ENCODE measurements at places on chromosomes 6 and 20. TPM values are rescaled to one million over a fixed set of nuclear protein-coding genes. Genes with fewer than 3 reads are reported as not detected.

DNA sequence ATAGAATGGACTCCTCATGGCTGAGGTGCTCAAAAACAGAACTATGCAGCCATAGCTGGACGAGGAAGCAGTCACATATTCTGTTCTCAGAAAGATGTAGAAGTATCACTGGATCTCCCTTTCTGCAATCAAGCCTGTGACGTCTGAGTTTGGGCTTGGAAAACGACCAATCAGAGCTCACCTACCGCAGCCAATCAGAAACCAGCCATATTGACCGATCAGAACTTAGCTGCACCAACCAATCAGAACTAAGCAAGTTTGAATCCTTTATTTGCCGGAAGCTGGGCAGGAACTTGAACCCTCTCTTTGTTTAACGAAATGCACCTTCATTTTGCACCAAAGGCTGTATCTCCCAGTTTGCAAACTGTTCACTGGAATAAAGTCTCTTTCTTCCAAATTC, 21.8 kb upstream of the RAB23 start:
- no peak for DNase-seq
- H3K36me3 ChIP-seq = no peaks in the 10 kb centered on the region
- no peak overlapping the region for H3K27ac ChIP-seq
- H3K4me1 ChIP-seq = no peaks in the 10 kb centered on the region

DNA sequence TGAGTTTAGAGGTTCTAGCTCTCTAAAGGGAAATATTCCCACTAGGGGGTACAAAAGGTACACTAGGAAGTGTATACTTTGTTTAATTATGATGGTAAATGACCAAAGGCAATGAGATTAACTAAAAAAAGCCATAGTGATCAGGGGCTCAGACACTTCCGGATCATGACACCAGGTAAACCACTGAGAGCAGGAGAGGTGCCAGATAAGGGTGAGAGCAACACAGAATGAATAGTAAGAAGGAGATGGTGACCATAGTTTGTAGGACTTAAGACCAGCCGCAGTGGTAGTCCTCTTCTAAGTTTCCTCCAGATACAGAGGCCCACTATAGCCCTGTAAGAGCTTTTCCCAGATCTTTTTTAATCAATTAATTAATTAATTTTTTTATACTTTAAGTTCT, 40.8 kb downstream of the OR2J2 start:
- no peak for DNase-seq
- H3K27ac ChIP-seq = no peak overlapping the region
- H3K36me3 ChIP-seq = no peaks in the 10 kb centered on the region
- no peak overlapping the region for H3K4me3 ChIP-seq
- H3K4me1 ChIP-seq = no peaks in the 10 kb centered on the region
- peaks cover 7% of the 10 kb centered on the region for H3K27me3 ChIP-seq

- peak overlapping the region; percentile 5 for H3K27ac ChIP-seq
- DNase-seq = no peak
- H3K4me3 ChIP-seq = no peak overlapping the region
- H3K36me3 ChIP-seq = peaks cover 5% of the 10 kb centered on the region
Measured at GRCh38 chr20:25054096-25054820, 3.7 kb downstream of the ACSS1 start.

DNA sequence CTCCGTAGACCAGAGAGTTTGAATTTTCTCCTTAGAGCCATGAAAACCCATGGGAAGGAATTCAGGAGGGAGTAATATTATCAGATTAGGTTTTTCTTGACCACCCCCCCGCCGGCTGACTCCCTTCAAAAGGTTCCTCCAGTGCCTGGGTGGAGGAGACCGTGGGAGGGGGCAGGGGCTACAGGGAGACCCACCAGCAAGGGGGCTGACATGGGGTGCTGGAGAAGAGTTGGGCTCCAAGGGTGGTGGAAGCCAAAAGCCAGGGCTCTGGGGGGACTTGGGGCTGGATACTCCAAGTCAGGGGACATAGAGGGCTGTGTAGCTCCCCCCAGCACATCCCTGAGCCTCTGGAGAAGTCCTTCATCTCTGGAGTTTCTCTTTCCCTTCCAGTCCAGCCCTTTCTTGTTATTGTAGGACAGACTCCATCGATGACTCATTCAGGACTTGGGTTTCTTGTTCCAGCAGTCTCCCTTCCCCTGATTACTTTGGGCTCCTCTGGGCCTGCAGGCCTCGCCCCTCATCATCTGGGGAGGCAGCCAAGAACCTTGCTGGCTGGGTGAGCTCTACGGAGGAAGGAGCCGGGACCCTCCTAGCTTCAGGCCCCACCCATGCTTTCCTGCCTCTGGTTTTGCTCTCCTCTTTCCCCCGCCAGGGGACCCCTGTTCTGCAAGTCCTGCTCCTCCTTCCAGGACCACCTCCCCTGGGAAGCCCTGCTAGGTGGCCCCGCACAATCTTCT, 10.5 kb upstream of the KIAA1755 start:
- H3K36me3 ChIP-seq = no peaks in the 10 kb centered on the region
- peaks cover 15% of the 10 kb centered on the region for H3K27me3 ChIP-seq
- H3K4me3 ChIP-seq = no peak overlapping the region
- no peak overlapping the region for H3K27ac ChIP-seq

DNA sequence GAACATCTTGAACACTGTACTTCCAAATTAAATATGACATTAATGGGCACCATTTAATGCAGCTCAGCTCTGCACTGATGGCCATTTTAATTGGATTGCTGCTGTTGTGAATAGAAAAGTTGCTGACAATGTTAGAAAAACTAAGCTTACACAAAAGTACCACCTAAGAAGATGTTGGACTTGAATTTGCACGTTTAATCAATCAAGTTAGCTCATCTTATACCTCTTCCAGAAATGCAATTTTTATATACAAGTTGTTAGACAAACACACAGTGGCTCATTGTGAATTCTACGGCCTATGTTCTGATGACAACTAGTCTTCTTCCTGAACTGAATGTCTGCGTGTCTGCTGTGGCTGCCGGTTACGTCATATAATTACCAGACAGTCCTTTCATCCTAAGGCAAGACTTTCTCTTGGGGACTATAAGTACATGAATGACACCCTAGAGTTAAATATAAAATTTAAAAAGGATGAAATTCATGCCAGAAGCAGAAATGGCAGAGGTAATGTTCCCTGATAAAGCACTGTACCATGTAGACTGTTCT, 330.2 kb downstream of the EPM2A start:
- H3K27ac ChIP-seq = no peak overlapping the region
- H3K4me1 ChIP-seq = no peaks in the 10 kb centered on the region
- H3K4me3 ChIP-seq = no peak overlapping the region
- H3K27me3 ChIP-seq = no peaks in the 10 kb centered on the region

GRCh38 chr6:111804627-111805235, 68.5 kb downstream of the FYN start:
- H3K4me3 ChIP-seq = no peak overlapping the region
- H3K27me3 ChIP-seq = no peaks in the 10 kb centered on the region
- peaks cover 7% of the 10 kb centered on the region for H3K36me3 ChIP-seq
- peaks cover 68% of the 10 kb centered on the region for H3K4me1 ChIP-seq
- peak; percentile 64 for DNase-seq
- H3K27ac ChIP-seq = peak overlapping the region; percentile 81

DNA sequence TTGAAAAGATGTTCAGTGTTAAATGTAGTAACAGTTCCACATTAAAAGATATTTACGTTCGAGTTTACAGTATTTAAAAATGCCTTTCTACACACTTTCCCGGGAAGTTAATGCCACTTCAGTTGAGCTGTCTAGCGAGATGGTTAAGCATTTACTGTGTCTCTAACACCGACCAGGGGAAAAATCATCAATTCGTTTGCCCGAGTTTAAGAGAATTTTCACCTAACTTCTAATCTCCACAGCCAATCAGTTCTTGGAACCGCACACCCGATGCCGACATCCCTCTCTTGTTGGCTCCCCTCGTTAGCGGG, 58.2 kb downstream of the FAM217A start:
- no peak for DNase-seq
- no peaks in the 10 kb centered on the region for H3K36me3 ChIP-seq

- no peaks in the 10 kb centered on the region for H3K4me1 ChIP-seq
- H3K4me3 ChIP-seq = no peak overlapping the region
- H3K27ac ChIP-seq = no peak overlapping the region
- DNase-seq = no peak
- no peaks in the 10 kb centered on the region for H3K27me3 ChIP-seq
- H3K36me3 ChIP-seq = peaks cover 5% of the 10 kb centered on the region
Measured at GRCh38 chr6:43436577-43437282, 9.4 kb downstream of the ABCC10 start.

DNA sequence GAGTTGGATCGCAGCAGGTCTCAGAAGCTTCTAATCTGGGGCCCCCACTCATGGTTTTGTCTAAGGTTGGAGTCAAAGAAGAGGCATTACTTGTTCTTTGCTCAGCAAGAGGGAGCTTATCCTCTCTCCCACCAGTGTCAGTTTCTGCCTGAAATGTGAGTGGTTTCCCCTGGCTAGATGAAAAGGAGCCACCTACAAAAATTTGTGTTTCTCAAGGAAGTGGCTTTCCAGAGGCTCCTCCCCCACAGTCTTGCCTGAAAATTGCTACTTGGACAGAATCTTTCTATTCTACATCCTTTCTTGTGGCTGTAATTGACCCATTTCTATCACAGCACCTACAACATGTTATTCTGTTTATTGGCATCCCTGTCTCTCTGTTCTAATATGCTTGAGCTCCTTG, 37.9 kb downstream of the SCML4 start:
- DNase-seq = no peak
- H3K4me3 ChIP-seq = no peak overlapping the region

DNA sequence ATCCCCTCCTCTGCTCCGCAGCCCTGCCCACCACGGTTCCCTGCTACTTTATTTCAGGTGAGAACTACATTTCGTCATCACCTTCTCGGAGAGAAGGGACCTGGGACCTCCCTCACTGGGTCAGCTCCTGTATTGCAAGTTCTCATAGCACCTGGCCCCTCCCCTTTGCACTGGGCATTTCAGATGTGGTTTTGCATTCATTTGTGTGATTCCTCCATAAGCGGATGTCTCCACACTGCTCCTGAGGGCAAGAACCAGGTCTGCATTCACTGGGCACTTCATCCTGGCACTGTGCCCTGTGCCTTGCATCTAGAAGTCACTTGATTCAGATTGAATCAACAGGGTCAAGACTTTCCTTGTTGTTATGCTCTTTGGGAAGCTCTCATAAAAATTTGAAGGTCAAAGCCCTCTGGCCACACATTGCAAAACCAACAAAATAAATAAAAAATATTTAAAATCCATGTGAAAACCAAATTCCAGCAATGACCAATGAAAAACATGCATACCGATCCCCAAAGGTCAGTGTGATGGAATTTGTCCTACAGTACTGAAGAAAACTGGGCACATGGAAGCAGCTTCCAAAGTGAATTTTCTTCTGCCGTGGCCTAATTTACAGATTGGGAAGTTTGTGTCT, 89.1 kb upstream of the F13A1 start:
- no peaks in the 10 kb centered on the region for H3K36me3 ChIP-seq
- no peak overlapping the region for H3K4me3 ChIP-seq
- H3K27ac ChIP-seq = no peak overlapping the region
- no peaks in the 10 kb centered on the region for H3K4me1 ChIP-seq

DNA sequence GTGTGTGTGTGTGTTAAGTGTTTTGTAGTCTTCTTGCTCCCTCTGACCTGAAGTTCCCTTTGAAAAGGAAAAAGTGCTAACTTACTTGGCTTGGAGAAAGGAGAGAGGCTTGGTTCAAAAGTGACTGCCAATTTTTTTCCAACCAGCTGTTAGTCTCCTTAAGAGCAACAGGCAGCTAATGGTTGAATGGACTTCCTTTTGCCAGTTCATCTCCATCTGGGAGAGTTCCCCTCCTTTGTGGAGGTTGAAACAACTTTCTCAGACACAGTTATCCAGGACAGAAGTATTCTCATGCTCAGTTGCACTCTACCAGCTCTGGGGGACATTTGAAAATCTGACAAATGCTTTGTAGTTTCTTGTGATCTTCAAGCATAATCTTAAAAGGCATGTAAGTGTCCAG, 4.5 kb downstream of the RIPOR2 start:
- peaks cover 3% of the 10 kb centered on the region for H3K36me3 ChIP-seq
- no peak for DNase-seq
- H3K4me1 ChIP-seq = peaks cover 56% of the 10 kb centered on the region
- no peaks in the 10 kb centered on the region for H3K27me3 ChIP-seq

GRCh38 chr6:343960-344815, 47.4 kb upstream of the IRF4 start:
- peaks cover 7% of the 10 kb centered on the region for H3K4me1 ChIP-seq
- DNase-seq = no peak
- H3K36me3 ChIP-seq = peaks cover 18% of the 10 kb centered on the region
- no peaks in the 10 kb centered on the region for H3K27me3 ChIP-seq

DNA sequence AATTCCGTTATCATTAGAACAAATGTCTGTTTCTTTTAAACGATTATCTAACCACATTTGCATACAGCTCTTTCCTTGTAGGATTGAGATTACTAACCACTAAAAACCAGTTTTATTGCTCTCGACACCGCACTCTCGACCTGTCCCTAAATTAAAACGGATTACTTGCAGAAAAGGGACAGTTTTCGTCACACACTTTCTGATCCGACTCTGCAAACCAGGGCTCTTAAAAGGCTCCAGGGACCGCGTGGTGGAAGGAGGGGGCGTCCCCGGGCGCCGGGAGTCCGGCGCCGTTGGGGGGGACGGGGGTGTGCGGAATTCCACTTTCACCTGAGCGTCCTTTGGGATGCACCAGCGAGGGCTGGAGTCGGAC, 731 bp downstream of the MAK start:
- peaks cover 7% of the 10 kb centered on the region for H3K27me3 ChIP-seq
- no peak for DNase-seq
- peaks cover 12% of the 10 kb centered on the region for H3K4me1 ChIP-seq
- H3K4me3 ChIP-seq = peak overlapping the region; percentile 55
- H3K36me3 ChIP-seq = no peaks in the 10 kb centered on the region
- H3K27ac ChIP-seq = no peak overlapping the region

GRCh38 chr6:84583784-84584183, 180.6 kb downstream of the TBX18 start:
- no peaks in the 10 kb centered on the region for H3K27me3 ChIP-seq
- no peak overlapping the region for H3K27ac ChIP-seq
- peaks cover 2% of the 10 kb centered on the region for H3K4me1 ChIP-seq
- no peak for DNase-seq
- H3K4me3 ChIP-seq = no peak overlapping the region

- DNase-seq = no peak
- H3K4me3 ChIP-seq = no peak overlapping the region
Measured at GRCh38 chr6:153214436-153214835, 83.4 kb upstream of the RGS17 start.

DNA sequence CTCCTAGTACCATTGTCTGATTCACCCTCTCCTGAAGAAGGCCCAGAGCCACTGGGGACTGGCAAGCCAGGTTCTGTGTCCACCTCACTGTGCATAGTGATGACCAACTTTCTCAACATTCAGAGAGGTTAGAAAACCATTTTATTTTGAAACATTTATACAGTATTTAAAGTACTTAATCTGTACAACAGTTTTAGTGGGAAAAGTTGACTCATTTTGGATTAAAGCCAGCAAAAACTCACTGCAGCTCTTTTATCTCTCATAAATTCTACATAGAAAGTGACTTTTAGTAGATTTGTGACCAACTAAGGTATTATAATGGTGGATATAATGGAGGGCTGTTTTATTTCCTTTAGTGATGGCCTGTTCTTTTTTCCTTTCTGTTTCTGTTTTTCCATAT, 9.7 kb downstream of the TULP4 start:
- H3K27me3 ChIP-seq = no peaks in the 10 kb centered on the region
- no peak for DNase-seq
- H3K4me3 ChIP-seq = no peak overlapping the region
- H3K36me3 ChIP-seq = peaks cover 2% of the 10 kb centered on the region
- no peaks in the 10 kb centered on the region for H3K4me1 ChIP-seq

- no peak for DNase-seq
- no peaks in the 10 kb centered on the region for H3K36me3 ChIP-seq
Measured at GRCh38 chr6:162019349-162019748, 708.2 kb downstream of the PRKN start.

The DEK gene
- 64.4 TPM for total RNA-seq

The TMEM200A gene
- 1.2 TPM for total RNA-seq

The METTL24 gene
- 0.33 TPM for total RNA-seq

The ARMC12 gene
- total RNA-seq = 0.63 TPM

The GTSF1L gene
- 0.30 TPM for total RNA-seq

The OPRL1 gene
- total RNA-seq = 1.9 TPM
